CD4-positive, alpha-beta T cell treated with Interleukin-15 for 4 hours (primary cell): ENCODE measurements at places on chromosomes 16 and 17.

GRCh38 chr17:37702598-37702997 is 42.3 kb downstream of the HNF1B start:
- DNase-seq: no peak

- DNase-seq: no peak
Observed at GRCh38 chr17:83133302-83134121, 54.1 kb downstream of the METRNL start.

DNA sequence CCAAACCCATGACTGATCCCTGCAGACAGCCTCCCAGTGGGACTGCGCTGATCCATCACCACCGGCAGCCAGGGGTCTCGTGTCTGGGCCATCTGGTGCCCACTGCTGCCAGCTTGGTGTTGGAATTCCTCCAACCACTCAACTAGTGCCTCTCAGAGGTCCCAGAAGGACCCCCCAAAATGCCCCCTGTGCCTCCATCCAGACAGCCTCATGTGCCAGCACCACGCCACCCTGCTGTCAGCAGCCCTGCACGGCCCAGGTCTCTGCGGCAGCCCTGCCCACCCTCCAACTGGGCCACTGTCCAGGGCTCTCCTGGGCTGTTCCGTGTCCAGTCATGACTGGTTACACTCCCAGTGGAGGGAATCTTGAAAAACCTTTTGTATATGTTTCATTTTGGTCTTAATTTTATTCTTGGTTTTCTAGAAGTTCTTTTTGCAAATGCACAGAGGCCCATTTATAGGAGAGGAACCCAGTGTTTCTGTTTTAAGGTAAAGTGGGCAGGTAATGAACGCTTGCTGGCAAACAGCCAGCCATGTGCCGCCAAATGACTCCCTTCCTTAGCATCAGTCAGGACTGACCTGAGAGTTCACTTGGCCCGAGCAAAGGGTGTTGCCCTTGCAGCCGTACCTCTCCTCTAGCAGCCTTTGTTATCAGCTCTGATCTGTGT is 34.6 kb downstream of the GRIN2C start:
- DNase-seq: no peak

DNA sequence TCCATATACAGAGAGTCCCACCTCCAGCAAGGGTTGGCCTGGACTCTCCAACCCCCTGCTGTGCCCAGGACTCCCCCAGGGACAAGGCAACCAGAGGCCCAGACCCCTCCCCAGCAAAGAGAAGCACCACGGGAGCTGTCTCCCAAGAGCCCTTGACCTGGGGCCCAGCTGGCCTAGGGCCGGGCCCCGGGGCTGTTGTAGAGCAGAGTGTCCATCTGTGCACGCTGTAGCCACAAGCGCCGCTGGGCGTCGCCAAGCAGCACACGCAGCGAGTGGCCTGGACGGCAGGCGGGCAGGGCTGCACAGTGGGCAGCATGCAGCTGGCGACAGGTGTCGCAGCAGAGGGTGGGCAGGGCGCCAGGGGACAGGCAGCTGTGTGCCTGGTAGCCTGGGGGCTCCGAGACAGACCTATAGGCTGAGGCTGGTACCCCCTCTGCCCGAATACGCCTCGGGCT is 4.3 kb downstream of the SPATA2L start:
- DNase-seq: no peak

- no peak for DNase-seq
Observed at GRCh38 chr17:82841921-82842596, 2.2 kb upstream of the ZNF750 start.

GRCh38 chr16:27088216-27088615 is 21.5 kb downstream of the C16orf82 start:
- no peak for DNase-seq

DNA sequence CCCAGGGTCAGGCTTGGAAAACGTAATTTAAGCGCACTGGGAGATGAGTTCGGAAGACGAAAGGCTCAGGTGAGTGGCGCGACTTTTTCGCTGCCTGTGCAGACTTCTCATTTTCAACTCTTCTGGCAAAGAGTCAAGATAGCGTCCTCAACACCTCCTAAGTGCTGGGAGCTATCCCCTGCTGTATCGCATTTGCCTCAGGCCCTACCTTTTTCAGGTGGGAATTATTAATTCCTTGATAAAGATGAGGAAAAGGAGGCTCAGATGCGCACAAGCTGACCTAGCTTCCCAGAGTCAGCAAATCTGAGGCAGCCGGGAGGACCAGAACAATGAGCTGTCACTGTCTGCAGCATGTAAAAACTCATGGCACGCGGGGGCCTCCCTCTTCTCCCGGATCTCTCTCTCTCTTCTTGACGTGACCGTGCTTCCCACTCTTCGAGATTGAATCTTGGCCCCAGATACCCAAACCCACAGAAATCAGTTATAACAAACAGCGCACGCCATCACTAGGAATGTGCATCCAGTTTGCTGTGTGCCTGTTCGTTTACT is 512 bp upstream of the ADAMTS18 start:
- no peak for DNase-seq

GRCh38 chr16:4056161-4057105 is 59.8 kb downstream of the ADCY9 start:
- no peak for DNase-seq

DNA sequence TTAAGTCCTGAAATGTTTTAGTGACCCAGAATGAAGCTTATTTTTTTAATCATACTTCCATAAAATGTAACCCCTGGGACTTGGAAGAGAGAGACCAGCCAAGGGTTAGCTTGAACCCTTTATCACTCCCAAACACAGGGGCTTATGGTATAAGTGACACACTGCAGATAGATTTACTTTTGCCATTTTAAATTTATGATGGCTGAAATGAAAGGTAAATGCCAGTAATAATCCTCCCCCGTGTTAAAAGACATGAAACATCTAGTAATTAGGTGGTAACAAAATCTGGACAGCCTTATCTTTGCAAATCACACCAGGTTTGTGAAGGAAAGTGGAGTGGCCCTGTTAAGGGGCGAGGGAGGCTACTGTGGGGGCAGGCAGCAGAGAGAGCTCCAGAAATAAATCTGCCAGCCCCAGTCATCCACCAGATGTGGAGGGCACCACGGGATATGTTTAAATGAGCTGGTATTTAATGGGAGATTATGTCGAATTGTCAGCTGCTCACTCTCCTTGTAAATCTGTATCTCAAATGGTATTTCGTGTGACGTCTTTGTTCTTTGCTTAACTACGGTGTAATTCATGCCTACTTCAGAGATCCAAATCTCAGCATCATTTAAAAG is 326.5 kb downstream of the WWOX start:
- DNase-seq: no peak

GRCh38 chr17:64015447-64015846 is 5.0 kb downstream of the ICAM2 start:
- no peak for DNase-seq

DNA sequence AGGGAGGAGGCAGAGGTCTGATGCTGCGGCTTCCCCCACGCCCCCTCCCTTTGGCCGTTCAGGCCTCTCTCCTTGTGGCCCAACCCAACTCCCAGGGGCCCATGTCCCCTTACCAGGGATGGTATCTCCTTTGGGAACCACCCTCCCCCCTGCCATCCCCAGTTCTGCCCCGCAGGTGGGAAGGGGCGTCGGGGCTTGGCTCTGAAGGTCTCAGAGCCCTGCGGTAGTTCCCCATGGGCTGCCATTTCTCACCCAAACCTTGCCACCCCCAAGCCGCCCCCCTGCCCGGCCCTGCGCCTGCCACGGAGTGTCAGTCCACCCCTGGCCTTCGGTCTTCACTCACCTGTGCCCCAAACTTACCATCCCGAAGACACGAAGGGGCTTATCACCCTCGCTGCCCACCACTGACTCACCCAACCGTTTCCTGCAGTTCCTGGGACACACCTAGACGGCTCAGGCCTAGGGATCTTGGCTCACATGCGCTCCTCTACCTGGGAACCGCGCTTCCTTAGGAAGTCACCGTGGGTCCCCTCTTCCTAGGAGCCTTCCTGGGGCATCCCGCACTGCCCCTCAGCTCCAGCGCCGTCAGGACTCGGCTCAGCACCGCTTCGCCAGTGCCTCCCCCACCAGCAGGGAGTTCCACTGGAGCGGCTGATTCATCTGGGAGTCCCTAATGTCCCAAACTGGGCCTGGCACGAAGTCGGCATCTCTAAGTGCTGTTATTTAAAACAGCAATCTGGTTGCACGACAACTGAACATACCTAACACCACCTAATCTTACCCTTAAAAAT is 1.1 kb upstream of the DOC2A start:
- DNase-seq: no peak

- peak; percentile 58 for DNase-seq
Observed at GRCh38 chr17:5706577-5707210, 122.4 kb upstream of the NLRP1 start.

DNA sequence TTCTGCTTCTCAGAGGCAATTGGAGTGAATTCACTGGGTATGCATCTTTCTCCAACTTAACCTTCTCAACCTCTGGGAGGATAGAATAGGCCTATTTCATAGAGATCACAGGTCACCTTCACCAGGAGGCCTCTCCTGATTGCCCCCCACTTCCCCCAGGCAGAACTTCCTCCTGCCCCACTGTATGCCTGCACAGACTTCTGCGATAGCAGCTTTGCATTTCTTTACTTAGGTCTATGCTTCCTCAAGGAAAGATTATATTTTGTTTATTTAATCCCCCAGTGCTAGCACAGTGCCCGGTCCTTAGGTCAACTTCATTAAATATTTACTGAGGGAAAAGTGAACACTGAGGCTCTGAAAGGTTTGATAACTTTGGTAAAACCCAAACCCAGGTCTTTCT is 19.9 kb downstream of the MYO18A start:
- no peak for DNase-seq

DNA sequence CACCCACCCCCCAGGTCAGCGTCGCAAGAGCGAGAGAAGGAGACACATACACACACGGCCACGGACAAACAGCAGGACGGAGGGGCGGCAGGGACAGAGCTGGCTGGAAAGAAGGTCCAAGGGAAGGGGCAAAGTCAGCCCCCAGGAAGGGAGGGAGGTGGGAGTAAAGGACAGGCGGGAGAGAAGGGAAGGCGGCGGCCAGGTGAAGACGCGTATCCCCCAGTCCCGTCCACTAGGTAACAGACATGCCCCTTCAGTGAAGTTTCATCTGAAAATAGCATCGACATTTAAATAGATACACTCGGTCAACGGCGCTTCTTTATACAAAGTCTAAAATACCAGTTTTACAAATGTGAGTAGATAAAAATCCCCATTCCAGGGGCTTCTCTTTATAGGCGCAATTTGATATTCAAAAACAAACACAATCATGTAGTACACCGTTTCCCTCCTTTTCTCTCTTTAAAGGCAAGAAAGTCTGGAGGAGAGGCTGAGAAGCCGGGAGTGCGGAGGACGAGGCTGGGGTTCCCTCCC is 4.5 kb downstream of the CBX8 start:
- DNase-seq: no peak

- DNase-seq: no peak
Observed at GRCh38 chr16:69411064-69411985, 13.1 kb upstream of the CYB5B start.

DNA sequence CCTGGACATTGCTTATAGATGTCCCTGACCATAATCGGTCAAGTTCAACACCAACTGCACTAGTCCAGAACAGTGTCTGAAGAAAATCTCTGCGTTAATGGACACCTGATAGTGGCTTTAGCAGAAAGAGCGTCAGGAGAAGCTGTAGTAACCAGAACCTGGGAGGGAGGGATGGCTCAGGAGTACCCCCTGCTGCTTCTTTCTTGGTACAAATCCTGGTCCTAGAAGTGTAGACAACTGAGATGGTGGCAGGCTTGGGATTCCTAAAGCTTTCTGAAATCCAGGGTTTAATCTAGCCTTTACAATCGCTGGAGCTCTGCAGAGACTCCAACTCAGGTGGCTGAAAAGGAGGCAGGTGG is 5.4 kb downstream of the MAP3K14 start:
- no peak for DNase-seq

DNA sequence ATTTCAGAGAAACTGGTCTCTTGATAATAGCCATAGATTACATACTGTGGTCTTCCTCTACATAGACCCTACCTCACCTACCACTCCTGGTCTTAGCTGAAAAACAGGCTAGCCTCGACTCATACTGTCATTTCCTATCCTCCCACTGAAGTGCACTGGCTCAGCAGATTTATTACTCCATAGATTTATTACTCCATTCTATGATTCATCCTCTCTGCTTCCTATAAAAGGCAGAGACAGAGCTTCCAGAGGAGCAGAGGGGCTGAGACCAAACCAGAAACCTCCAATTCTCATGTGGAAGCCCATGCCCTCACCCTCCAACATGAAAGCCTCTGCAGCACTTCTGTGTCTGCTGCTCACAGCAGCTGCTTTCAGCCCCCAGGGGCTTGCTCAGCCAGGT is at the start of gene CCL7:
TSS of gene CCL7 (plus strand) at position 253 of the 400 bp plus-strand sequence. CDS start at position 323, 70 bp downstream.
- DNase-seq: no peak

DNA sequence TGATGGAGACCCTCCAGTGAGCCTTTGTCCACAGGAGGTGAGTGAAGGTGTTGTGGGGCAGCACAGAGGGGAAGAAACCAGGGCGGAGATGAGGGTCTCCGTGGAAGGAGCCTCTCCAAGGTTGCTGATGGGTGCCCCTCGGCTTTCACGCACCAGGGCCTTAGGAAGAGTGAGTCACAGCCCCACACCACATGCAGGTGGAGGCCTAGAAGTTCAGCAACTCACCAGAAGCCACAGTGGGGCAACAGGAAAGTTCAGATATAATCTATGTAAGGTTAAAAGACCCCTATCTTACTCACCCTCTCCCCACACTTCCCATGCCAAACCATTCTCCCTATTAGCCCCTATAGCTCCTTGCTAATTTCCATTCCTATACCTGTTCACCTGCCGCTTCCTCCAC is 9.5 kb upstream of the HNF1B start:
- DNase-seq: no peak

GRCh38 chr17:17859909-17860765 is 23.4 kb upstream of the SREBF1 start:
- peak; percentile 74 for DNase-seq

GRCh38 chr16:89074803-89075688 is 18.6 kb upstream of the ACSF3 start:
- no peak for DNase-seq

- DNase-seq: no peak
Observed at GRCh38 chr17:82972836-82973372, 106.5 kb upstream of the METRNL start.

DNA sequence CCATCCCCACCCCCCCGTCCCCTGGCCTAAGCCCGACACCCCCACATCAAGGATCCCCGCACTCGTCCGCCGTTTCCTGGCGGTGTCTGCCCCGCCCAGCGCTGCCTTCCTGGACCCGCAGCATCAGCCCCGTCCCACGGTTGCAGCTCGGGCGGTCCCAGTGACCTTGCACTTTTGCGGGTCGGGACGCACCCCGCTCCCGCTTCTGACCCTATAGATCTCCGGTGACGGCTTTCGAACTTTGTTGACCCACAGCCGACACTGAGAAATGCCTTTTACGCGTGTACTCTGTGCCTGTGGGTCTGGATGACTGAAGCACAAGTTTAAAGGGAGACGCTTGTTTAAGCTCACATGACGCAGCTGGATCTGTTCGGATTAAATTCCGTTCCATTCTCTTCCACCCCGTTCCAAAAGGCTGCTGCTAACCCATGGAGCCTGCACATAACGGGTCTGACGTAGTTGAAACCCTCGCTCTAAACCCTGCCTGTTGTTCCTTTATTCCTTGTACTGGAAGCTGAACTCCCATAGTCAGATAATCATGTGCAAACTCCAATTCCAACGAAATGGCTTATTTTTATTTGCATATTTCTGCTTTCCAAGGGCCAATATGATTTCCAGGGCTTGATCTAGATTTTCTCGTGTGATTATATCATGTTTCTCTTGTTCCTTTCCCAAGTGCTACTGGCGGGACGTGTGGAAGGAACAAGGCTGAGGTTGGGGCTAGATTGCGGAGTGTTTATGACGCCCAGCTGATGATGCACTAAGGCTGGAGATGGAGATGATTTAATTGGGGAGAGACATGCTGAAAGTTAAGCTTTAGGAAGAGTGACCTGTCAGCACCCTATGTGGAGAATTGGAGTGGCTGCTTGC is 834 bp downstream of the FLYWCH1 start:
- no peak for DNase-seq

- no peak for DNase-seq
Observed at GRCh38 chr17:7186241-7186640, 7.1 kb upstream of the ASGR1 start.
